ENCODE measurements at places on chromosomes 2 and 18. TPM values are rescaled to one million over a fixed set of nuclear protein-coding genes. Genes with fewer than 3 reads are reported as not detected.

NETO1 gene
- total RNA-seq = 37.1 TPM

- no peak for DNase-seq
These were observed 341.1 kb downstream of the ARL6IP6 start for GRCh38 chr2:153059338-153060052.

SLC14A1 gene
- 2.0 TPM for total RNA-seq

GRCh38 chr18:61651880-61652268 is 240.9 kb downstream of the RNF152 start:
- no peak for DNase-seq

GRCh38 chr18:75087119-75088020 is 121.6 kb downstream of the PTGR3 start:
- DNase-seq = no peak

DNA sequence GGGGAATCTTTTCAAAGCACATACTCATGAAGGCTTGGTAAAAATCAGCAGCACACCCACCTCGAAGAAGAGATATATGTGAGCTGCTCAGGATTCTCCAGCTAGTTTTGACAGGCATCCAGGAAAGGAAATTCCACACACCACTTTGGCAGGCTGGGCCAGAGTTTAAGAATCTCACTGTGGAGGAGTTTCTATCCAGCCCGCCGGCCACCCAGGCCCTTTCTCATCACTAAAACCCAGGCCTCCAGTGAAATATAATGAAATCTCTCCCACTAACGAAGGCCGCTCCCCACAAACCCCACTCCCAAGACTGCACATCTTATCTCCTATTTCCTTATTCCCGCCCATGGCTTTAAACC is 202.0 kb downstream of the GLI2 start:
- no peak for DNase-seq

DNA sequence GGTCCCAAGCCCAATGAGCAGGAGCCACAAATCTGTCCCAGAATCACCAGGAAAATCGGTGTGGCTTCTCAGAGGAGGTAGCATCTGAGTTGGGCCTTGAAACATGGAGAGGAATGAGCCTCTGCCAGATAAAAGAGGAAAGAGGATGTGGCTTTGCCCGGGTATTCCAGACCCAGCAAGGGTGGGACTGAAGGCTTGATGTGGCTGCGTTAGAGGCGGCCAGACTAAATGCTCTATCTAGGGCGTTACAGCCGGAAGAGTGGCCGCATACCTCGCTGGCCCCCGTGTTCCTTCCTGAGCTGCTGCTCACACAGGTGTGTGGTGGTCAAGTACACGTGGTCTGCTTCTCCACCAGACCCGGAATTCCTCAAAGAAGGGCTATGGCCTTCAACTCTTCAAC is 33.9 kb upstream of the POMC start:
- no peak for DNase-seq

Measured in spinal cord (tissue), 10 donors.